ENCODE measurements at places on chromosomes 6 and 20.
A peak's percentile ranks its signal among the peaks of the same experiment; 100 is the strongest.

- DNase-seq = no peak
Observed at GRCh38 chr6:106591111-106591825, 38.0 kb downstream of the RTN4IP1 start.

GRCh38 chr20:58054780-58055373 lies 173.6 kb downstream of the ANKRD60 start:
- no peak for DNase-seq

- DNase-seq = no peak
Observed at GRCh38 chr6:136918706-136919105, 3.4 kb upstream of the SLC35D3 start.

DNA sequence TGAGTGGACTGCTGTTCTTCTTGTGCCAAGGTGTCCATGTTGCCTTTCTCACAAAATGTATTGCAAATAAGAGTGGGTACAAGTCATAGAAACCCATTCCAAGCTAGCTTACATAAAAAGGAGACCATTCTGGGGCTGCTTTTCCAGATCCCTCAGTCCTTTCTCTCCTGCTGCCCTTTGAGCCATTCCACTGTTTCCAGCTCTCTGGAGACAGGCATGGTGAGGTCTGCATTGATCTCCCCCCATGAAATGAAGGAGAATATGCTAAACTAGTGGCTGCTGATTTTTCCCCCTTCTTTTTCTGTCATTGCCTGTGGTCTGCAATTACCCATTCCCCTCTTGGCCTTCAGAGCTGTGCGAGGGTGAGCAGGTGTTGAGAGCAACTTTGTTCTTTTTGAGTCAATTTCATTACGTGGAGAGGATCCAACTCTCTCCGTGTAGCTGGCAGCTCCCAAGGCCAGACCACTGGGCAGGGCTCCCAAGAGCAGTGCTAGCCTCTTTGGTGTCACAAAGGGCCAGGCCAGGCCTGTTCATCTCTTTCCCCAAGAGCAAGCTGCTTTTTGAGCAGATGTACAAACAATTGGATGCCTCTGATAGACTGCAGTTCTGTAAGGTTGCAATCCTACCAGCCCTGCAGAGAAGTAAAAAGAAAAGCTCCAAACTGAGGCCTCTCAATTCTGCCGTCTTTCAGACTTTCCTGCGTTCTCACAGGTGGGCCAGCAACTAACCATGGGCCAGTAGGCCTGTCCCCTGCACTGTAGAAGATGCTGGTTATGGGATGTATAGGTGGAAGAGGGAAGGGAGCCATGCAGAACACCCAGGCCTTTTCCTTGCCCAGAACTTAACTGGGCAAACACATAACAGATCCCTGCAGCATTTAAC lies 96.1 kb upstream of the ARMC2 start:
- DNase-seq = no peak

- DNase-seq = no peak
Observed at GRCh38 chr6:15184441-15184861, 61.4 kb upstream of the JARID2 start.

GRCh38 chr6:119090256-119090655 lies 11.8 kb upstream of the FAM184A start:
- DNase-seq = no peak

GRCh38 chr20:57473246-57474048 lies 51.5 kb downstream of the CTCFL start:
- DNase-seq = no peak

GRCh38 chr6:139855671-139856311 lies 481.3 kb upstream of the CITED2 start:
- DNase-seq = no peak

DNA sequence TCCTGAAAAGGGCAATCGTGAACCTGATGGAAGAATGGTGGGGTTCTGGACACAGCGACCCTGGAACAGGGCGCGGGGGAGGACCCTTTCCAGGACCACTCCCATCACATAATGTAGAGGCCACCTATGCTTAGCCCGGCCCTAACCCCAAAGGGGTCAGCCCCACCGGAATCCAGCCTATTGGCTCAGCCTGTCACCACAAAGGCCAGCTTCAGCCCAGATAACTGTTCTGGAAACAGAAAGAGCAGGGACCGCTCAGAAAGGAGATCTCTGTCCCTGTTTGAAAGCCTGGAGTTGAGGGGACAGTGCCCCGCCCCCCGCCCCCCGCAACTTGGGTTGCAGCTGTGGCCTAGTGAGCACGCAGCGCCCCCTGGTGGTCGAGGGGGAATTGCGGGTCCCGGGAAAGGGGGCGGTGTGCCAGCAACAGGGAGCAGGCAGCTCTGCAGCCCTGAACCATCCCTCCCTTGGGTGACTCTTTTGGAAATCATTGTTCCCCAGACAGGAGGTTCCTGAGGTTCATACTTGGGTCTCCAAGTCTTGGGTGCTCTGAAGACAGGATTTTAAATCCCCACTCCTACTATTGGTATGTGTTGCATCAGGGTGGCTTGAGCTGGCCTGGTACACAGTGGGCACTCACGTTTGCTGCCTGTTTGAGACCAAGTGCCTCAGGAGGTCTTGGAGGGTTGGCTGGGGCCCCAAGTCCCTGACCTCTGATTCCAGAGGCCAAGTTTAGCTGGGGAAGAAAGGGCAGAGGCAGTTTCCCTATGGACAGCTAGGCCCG lies 1.5 kb downstream of the SIGLEC1 start:
- DNase-seq = peak; percentile 70

GRCh38 chr20:61299618-61300017 lies 47.6 kb downstream of the CDH4 start:
- no peak for DNase-seq

DNA sequence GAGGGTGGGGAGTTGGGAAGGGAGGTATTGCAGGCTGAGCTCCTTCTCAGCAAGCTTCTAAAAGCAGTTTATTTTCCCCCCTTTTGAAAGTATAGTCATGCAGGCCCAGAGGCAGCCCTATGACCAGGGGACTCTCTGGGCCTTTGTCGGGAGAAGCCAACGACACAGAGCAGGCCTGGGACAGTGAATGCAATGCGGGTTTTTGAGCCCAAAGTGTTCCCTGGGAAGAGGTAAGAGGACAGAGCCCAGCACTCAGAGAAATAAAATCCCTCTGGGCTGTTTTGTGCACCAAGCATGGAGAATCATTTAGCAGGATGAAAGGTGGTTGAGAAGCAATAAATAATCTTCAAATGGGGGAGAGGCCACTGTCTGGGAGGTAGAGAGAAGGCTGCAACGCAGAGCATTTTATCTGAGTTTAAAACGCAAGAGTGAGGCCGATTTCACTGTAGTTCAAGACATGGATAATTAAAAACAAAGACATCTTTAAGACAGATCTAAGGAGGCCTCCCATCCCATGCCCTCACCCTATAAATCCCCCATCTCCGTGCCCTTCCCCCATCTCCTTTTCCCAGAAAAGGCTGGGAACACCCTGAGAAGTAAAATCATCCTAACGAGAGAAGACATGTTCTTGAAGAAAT lies 237.5 kb downstream of the CDC5L start:
- DNase-seq = no peak

DNA sequence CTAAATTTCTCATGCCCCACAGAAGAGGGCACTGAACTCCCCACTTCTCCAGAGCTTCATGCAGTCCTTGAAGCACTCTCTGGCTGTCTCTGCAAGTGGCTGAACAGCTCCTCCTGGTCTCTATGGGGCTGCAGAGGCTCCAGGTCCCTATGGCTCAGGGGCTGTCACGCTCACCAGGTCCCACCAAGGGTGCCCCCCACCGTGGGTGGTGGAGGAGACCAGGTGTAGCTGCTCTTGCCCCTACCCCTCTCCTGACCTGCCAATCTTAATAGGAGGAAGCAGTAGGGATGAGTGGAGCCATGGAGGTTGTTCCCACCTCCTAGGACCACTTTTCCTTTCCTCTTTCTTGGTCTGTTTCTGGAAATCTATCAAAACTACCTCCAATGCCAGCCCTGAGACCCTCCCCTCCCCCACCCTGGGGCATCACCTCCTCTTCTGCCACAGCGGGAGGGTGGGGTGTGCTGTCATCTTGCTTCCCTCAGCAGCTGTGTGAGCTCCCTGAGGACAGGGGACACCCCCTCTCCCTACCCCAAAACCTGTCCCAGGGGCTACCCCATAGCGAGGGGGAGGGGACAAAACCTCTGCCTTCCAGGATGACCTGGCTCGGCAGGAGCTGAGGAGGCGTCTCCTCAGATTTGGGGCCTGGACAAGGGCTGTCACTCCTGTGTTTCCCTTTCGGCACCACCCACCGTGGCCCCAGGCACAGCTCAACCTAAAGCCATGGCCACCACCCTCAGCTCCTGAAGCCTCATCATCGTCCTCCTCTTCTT lies 12.0 kb upstream of the RAET1E start:
- DNase-seq = no peak

GRCh38 chr6:11006061-11006460 lies 38.0 kb downstream of the ELOVL2 start:
- no peak for DNase-seq

- DNase-seq = no peak
Observed at GRCh38 chr6:167578371-167578901, 248.3 kb upstream of the AFDN start.

Measured in stimulated activated CD4-positive, alpha-beta T cell treated with anti-CD3 and anti-CD28 coated beads, Interleukin-15, amount 100 ng/mL, for 1 hour (primary cell).